Stimulated activated CD8-positive, alpha-beta memory T cell treated with anti-CD3 and anti-CD28 coated beads, Interleukin-15, amount 100 ng/mL, for 1 hour (primary cell): ENCODE measurements at places on chromosomes 16 and 17.

DNA sequence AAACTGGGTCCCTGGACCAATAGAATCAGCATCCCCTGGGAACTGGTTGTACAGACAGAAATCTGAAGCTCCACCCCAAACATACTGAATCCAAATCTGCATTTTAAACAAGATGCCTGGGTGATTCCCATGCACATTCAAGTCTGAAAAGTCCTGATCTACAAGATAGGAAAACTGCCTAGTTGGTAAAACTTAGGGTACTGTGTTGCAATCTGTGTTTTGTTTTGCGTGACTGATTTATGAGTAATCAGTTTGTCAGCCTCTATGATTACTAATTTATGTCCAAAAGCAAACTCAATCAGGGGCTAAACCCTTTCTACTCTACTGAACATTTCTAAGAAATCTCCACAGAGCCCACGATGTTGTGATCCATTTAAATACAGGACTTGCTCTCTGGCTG is 103.8 kb downstream of the YPEL2 start:
- DNase-seq = no peak

GRCh38 chr17:47218896-47219430 is 9.8 kb downstream of the MYL4 start:
- DNase-seq = no peak

GRCh38 chr16:85164838-85165516 is 52.7 kb upstream of the CIBAR2 start:
- no peak for DNase-seq

DNA sequence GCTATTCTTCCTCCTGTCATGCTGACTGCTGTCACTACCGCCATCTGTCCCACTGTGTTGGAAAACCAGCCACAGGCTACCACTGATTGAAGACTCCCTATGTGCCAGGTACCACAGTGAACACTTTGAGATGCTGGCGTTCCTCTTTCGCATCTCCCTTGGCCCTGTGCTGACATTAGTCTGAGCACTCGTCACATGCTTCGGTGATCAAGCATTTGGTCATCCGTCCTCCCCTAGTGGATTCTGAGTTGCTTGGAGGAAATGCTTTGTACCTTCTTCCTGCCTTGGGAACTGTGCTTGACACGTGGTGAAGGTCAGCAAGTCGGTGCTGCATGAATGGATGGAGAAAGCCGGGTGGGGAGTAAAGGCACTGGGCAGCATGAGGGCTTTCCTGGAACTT is 260.1 kb downstream of the SNX29 start:
- no peak for DNase-seq

DNA sequence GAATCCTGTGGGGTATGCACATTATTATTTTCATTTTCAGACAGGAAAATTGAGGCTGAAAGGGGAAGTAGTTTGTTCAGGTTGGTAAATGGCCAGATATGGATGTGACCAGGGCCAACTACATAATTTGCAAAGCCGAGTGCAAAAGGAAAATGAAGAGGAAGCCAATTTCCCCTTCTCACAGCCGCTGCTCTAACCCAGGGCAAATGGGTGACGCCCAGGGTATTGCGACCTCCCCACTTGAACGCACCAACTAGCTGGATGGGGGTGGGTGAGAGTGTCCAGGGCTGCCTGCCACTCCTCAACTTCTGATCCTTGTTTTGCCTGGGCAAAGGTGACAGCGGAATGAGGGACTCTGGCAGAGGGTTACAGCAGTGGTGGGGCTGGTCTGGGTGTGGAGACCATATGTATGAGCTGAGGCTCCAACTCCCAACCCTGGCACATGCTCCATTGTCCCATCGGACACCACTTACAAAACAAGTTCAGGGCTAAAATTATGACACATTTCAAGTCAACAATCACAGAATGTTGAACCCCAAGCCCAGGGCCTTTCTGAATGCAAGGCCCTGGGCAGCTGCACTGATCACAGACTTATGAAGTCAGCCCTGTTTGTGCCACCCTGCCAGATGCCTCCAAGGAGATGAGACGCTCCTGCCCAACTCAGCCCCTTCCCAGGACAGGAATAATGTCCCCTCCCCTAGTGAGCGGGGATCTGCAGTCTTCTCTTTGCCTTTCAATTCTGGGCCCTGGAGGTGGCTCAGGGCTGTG is 1.7 kb downstream of the ANKRD40CL start:
- DNase-seq = no peak

DNA sequence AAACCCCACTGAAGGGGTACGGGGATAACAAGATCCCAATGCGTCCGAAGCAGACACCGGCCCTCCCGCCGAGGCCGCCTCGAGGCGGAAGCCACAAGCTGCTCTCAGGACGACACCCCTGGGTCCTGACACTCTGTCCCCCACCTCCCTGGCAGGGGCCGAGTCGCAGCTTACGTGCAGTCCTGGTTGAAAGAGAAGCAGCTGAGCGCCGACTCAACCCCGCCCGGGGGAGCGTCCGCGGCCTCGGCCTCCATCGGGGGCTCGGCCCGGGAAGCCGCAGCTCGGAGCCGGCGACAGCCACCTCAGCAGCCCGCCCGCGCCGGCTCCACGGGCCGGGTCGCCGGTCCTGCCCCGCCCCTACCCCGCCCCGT is at the start of gene WIPI1:
Gene WIPI1, minus strand, starts transcription at position 329 of the 371 bp plus-strand sequence. Its CDS starts 75 bp downstream, at position 254.
- DNase-seq = no peak
